Thoracic aorta (tissue), 2 donors: ENCODE measurements at places on chromosomes 7 and 10.
A peak's percentile ranks its signal among the peaks of the same experiment; 100 is the strongest.

- DNase-seq = no peak
- H3K4me1 ChIP-seq = peaks cover 2% of the 10 kb centered on the region
- H3K36me3 ChIP-seq = no peaks in the 10 kb centered on the region
- H3K27ac ChIP-seq = peak within 1 kb of the TSS; percentile 70
Observed at GRCh38 chr10:58512491-58513187, at the start of gene BICC1. Gene BICC1, plus strand, starts transcription at chr10:58512872. Its CDS starts 272 bp downstream, at chr10:58513144.

GRCh38 chr7:91710881-91711280 is 169.6 kb downstream of the MTERF1 start:
- H3K27me3 ChIP-seq = no peaks in the 10 kb centered on the region
- no peak overlapping the region for H3K27ac ChIP-seq
- no peaks in the 10 kb centered on the region for H3K36me3 ChIP-seq
- no peak overlapping the region for H3K4me3 ChIP-seq
- no peaks in the 10 kb centered on the region for H3K4me1 ChIP-seq

- no peaks in the 10 kb centered on the region for H3K4me1 ChIP-seq
- no peaks in the 10 kb centered on the region for H3K27me3 ChIP-seq
- H3K27ac ChIP-seq = no peak overlapping the region
- no peaks in the 10 kb centered on the region for H3K36me3 ChIP-seq
- H3K4me3 ChIP-seq = no peak overlapping the region
Observed at GRCh38 chr7:156515911-156516790, 124.4 kb upstream of the RNF32 start.

DNA sequence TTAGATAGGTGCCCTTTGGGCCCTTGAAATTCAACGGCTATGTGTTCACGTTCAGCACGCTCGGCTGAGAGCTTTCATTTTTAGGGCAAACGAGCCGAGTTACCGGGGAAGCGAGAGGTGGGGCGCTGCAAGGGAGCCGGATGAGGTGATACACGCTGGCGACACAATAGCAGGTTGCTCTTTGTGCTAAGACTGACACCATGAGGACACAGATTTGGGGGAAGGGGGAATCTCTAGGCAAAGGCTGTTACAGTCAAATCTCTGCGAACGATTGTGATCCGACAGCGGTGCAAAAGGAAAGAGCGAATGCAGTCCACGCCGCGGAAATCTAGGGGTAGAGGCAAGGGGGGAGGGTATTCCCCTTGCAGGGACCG is 667 bp downstream of the KLLN start:
- no peak for DNase-seq
- H3K27me3 ChIP-seq = no peaks in the 10 kb centered on the region
- H3K4me3 ChIP-seq = peak overlapping the region; percentile 94
- no peaks in the 10 kb centered on the region for H3K36me3 ChIP-seq

GRCh38 chr10:53547364-53547763 is 774.8 kb upstream of the MBL2 start:
- no peaks in the 10 kb centered on the region for H3K4me1 ChIP-seq
- no peaks in the 10 kb centered on the region for H3K27me3 ChIP-seq
- H3K36me3 ChIP-seq = no peaks in the 10 kb centered on the region
- H3K4me3 ChIP-seq = no peak overlapping the region
- H3K27ac ChIP-seq = no peak overlapping the region

DNA sequence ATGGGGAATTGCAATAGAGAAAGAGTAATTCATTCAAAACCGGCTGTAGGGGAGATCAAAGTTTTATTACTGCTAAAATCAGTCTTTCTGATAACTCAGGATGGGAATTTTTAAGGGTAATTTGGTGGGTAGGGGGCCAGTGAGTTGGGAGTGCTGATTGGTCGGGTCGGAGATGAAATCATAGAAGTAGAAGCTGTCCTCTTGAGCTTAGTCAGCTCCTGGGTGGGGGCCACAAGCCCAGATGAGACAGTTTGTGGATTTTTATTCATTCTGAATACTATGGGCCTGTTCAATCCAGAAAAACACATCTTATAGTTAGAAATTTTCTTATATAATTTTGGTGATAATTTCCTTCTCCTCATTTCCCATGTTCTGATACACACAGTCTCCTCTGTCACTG is 25.4 kb downstream of the CALD1 start:
- no peak for DNase-seq
- H3K4me1 ChIP-seq = peaks cover 83% of the 10 kb centered on the region
- H3K27me3 ChIP-seq = no peaks in the 10 kb centered on the region
- peak overlapping the region; percentile 65 for H3K27ac ChIP-seq

GRCh38 chr7:158760445-158760764 is 55.8 kb upstream of the NCAPG2 start:
- H3K27me3 ChIP-seq = no peaks in the 10 kb centered on the region
- no peak overlapping the region for H3K4me3 ChIP-seq
- peaks cover 58% of the 10 kb centered on the region for H3K36me3 ChIP-seq
- H3K27ac ChIP-seq = no peak overlapping the region

- H3K36me3 ChIP-seq = no peaks in the 10 kb centered on the region
- no peaks in the 10 kb centered on the region for H3K4me1 ChIP-seq
- no peak overlapping the region for H3K4me3 ChIP-seq
Observed at GRCh38 chr7:156661637-156662036, 21.1 kb downstream of the RNF32 start.

GRCh38 chr7:82241356-82241755 is 202.2 kb downstream of the CACNA2D1 start:
- H3K4me3 ChIP-seq = no peak overlapping the region
- no peaks in the 10 kb centered on the region for H3K4me1 ChIP-seq
- no peaks in the 10 kb centered on the region for H3K36me3 ChIP-seq
- no peak for DNase-seq
- no peak overlapping the region for H3K27ac ChIP-seq

GRCh38 chr10:78203915-78204818 is 170.5 kb downstream of the RPS24 start:
- DNase-seq = no peak
- H3K27ac ChIP-seq = no peak overlapping the region
- no peak overlapping the region for H3K4me3 ChIP-seq
- H3K4me1 ChIP-seq = peaks cover 20% of the 10 kb centered on the region
- no peaks in the 10 kb centered on the region for H3K27me3 ChIP-seq
- H3K36me3 ChIP-seq = no peaks in the 10 kb centered on the region

DNA sequence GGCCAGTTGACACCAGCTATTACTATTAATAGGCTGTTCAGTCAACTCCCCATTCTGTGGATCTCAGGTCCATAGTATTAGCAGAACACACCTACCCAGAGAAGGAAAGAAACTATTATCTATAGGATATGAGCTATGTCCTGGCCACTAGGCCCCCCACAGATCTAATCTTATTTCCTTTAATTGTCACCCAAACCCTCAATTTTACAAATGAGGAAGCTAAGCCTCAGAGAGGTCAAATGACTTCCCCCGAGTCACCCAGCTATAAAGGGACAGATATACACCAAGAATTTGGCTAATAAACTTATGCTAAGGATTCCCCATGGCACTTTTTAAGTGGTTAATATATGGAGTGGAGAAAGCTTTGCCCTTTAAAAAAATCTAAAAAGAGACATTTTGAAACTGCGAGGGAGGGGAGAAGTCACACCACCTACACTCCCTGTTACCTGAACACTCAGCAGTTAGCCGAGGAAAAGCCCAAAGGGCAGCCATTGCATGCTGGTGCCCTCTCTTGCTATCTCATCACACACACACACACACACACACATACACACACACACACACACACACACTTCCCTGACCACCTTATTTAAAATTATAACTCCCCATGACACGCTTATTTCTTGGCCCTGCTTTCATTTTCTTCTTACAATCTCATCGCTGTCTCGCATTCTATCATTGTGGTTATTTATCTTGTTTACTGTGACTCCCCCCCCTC is 157.0 kb upstream of the ADO start:
- no peaks in the 10 kb centered on the region for H3K27me3 ChIP-seq
- no peak for DNase-seq
- no peak overlapping the region for H3K4me3 ChIP-seq
- no peaks in the 10 kb centered on the region for H3K36me3 ChIP-seq
- no peaks in the 10 kb centered on the region for H3K4me1 ChIP-seq
- no peak overlapping the region for H3K27ac ChIP-seq

DNA sequence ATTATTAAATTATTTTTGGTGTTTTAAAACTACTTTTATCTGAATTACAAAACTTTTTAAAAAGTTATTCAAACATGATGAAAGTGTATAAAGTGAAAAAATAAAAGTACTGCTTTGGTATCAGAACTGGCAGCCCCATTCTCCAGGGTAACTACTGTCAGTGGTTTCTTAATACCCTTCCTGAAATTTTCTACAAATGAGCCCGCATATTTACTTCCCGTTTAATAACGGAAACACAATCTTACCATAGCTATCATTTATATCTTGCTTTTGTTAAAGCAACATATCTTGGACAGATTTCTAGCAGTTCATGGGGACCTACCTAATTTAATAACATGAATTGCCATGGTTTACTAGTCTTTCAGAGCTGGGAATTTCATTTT is 249.9 kb downstream of the RNLS start:
- no peak overlapping the region for H3K27ac ChIP-seq
- no peak overlapping the region for H3K4me3 ChIP-seq
- H3K27me3 ChIP-seq = no peaks in the 10 kb centered on the region
- H3K36me3 ChIP-seq = no peaks in the 10 kb centered on the region
- no peaks in the 10 kb centered on the region for H3K4me1 ChIP-seq

DNA sequence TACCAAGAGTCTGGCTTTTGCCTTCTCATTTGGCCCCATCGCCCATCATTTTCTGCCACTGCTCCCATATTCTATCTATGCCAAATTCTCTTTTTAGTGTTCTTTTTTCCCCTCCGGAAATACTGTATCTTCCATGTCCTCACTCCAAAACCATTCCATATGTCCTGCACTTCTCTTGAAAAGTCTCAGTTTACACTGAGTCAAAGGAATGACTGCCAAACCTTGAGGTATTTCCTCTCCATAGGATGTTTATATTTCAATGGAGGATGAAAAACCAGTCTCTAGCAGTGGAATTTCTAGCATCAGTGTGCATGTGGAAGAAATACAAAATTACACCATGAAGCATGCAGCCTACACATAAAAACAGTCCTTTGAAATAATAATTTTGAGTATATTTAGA is 121.4 kb upstream of the PHYHIPL start:
- H3K27me3 ChIP-seq = no peaks in the 10 kb centered on the region
- DNase-seq = no peak
- H3K4me1 ChIP-seq = peaks cover 6% of the 10 kb centered on the region
- no peaks in the 10 kb centered on the region for H3K36me3 ChIP-seq
- H3K4me3 ChIP-seq = no peak overlapping the region

GRCh38 chr10:48192881-48193450 is 81.5 kb downstream of the FRMPD2 start:
- no peaks in the 10 kb centered on the region for H3K4me1 ChIP-seq
- H3K4me3 ChIP-seq = no peak overlapping the region
- H3K27ac ChIP-seq = no peak overlapping the region
- no peak for DNase-seq

DNA sequence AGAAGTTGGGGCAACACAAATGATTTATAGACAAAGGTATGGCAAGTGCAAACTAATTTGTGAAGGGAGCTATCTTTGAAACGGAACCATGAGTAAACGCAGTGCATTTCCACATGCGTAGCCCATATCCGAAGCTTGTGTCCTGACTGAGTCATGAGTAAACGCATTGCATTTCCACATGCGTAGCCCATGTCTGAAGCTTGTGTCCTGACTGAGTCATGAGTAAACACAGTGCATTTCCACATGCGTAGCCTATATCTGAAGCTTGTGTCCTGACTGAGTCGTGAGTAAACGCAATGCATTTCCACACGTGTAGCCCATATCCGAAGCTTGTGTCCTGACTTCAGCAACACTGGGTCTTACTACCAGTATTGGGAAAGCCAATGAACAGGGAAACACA is 95.0 kb downstream of the CELF2 start:
- no peak overlapping the region for H3K4me3 ChIP-seq
- H3K27me3 ChIP-seq = no peaks in the 10 kb centered on the region
- H3K4me1 ChIP-seq = no peaks in the 10 kb centered on the region
- H3K36me3 ChIP-seq = no peaks in the 10 kb centered on the region
- no peak for DNase-seq

GRCh38 chr10:105413997-105414396 is 772.9 kb downstream of the SORCS3 start:
- DNase-seq = no peak
- H3K27ac ChIP-seq = no peak overlapping the region
- H3K4me3 ChIP-seq = no peak overlapping the region
- H3K4me1 ChIP-seq = no peaks in the 10 kb centered on the region

DNA sequence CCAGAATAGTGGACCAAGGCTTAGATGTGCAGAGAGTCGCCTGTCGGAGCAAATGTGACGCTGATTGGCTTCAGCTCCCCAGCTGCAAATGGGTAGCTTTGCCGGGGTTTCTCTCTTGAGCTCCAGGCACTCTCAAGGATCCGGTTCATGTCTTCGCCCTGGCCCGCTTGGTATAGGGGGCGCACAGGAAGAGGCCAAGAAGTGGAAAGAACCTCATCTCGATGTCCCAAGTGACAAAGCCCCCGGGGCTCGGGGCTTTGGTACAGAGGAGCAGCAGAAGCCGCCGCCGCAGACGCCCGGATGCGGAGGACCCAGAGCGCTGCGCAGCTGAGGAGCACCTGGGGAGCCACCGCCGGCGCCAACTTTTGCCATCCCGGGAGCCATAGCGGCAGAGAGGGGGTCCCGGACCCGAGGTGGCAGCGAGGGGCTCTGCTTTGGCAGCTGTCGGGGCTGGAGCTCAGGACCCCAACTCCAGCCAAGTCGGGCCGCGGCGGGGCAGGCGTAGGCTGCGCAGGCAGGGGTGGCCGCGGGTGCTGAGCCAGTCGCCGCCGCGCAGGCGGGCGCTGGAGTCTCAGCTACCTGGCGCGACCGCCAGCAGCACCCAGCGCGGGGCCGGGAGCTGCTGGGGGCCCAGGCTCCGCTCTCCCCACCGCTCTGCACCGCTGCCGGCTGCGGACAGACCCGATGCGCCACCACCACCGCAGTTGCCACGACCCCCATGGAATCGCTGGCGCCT is 466.6 kb downstream of the XPNPEP1 start:
- no peak overlapping the region for H3K27ac ChIP-seq
- H3K36me3 ChIP-seq = no peaks in the 10 kb centered on the region
- H3K4me3 ChIP-seq = peak overlapping the region; percentile 36
- H3K4me1 ChIP-seq = no peaks in the 10 kb centered on the region
- no peak for DNase-seq

DNA sequence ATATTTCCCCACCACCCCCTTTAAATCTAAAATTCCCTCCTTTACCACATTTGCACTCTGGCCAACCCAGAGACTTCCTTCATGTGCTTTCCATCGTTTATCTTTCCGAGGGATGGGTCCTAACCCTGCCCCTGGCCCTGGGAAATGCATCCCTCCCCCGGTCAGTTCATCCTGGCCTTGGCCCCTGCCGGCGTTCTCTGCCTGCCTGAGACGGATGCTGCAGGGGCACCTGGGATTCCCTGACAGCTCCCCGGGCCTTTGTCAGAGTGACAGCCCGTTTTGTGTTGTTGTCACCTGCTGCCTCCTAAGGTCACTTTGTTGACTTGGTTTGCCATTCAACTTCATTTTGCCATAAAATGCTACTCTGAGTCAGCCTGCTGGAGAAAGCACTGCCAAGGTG is 34.8 kb upstream of the PITRM1 start:
- H3K4me3 ChIP-seq = no peak overlapping the region
- H3K27me3 ChIP-seq = no peaks in the 10 kb centered on the region
- H3K27ac ChIP-seq = no peak overlapping the region
- H3K4me1 ChIP-seq = no peaks in the 10 kb centered on the region

DNA sequence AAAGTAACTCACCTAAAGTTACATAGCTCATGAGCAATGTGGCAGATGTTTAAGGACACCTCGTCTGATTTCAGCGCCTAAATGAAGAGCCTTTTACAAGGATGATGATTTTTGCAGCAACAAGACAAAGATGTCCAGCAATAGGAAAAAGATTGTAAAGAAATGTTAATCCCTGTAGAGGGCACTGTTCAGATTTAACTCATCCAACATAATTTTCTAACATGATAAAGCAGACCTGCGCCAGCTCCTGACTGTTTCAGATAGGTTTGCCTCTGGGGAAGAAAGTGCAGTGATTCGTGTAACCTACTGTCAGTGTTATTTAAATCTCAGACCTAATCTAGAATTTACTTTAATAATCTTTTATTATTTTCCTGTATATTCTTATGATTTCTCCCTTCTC is 595.2 kb downstream of the AUTS2 start:
- H3K4me3 ChIP-seq = no peak overlapping the region
- no peaks in the 10 kb centered on the region for H3K36me3 ChIP-seq
- DNase-seq = no peak
- H3K27ac ChIP-seq = no peak overlapping the region
